ENCODE measurements at places on chromosomes 6 and 20.

GRCh38 chr6:11754625-11755271 is 23.9 kb downstream of the ADTRP start:
- no peak for DNase-seq

DNA sequence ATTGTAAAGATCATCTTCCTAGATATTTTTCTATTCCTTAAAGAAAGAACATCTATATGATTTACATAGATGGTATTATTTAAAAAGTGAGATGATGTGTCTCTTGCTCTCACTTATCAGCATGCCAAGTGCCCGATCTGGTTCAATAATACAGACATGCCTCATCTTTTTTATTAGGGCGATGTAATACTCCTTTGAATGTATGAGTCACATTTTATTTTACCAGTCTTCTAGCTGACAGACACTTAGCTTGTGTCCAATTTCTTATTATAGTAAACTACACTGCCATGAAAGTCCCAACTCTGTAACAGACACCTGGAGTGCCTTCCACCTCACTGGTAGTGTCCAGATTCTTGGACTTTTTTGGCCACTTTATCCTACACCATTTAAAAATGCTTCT is 586.6 kb upstream of the BTBD3 start:
- DNase-seq = no peak

DNA sequence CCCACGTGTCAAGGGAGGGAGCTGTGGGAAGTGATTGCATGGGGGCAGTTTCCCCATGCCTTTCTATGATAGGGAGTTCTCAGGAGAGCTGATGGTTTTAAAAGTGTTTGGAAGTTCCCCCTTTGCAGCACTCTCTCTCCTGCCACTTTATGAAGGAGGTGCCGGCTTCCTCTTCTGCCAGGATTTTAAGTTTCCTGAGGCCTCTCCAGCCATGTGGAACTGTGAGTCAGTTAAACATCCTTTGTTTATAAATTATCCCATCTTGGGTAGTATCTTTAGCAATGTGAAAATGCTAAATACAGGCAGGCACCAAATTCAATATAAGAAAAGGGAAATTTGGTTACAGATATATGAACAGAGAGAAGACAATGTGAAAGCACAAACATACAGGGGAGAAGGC is 96.4 kb upstream of the EPHA7 start:
- no peak for DNase-seq

DNA sequence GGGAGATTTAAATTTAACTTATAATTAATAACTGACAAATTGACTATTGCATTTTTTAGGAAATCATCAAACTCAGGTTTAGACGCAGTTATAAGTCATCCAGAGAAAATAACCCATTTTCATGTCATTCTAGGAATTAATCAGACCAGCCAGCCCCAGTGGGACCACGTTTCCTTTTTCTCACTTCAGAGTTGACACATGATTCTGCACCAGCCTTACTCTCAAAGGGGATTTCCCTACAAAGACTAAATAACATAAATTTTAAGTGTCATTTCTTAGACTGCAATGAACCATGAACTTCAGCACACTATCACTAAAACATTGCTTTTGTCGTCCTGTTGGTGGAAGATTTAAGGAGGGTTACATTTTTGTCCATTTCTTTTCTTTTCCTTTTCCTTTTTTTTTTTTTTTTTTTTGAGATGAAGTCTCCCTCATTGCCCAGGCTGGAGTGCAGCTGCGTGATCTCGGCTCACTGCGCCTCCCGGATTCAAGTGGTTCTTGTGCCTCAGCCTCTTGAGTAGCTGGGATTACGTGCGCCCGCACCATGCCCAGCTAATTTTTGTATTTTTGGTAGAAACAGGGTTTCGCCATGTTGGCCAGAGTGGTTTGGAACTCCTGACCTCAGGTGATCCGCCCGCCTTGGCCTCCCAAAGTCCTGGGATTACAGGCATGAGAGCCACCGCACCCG is 3.6 kb downstream of the IPCEF1 start:
- no peak for DNase-seq
